ENCODE measurements at places on chromosomes 5 and 9.

DNA sequence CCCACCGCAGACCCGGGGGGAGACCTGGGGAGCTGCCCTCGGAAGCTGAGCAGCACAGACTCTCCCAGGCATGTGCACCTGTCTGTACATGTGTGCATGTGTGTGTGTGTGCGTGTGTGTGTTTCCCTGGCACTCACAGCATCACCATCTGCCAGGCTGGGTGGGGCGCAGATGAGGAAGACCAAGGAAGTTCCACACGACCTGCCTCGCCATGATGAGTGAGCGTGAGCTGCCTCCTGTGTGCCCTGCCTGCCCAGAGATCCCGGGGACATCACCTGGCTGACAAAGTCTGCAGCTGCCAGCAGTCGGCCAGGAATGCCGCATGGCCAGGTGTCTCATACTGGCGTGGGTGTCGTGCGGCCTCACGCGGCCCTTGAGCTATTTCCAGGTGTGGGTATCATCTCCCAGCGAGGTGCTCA is 4.0 kb upstream of the GPSM1 start:
- no peak for DNase-seq

- no peak for DNase-seq
Measured at GRCh38 chr5:39273314-39273954, 54.1 kb upstream of the FYB1 start.

DNA sequence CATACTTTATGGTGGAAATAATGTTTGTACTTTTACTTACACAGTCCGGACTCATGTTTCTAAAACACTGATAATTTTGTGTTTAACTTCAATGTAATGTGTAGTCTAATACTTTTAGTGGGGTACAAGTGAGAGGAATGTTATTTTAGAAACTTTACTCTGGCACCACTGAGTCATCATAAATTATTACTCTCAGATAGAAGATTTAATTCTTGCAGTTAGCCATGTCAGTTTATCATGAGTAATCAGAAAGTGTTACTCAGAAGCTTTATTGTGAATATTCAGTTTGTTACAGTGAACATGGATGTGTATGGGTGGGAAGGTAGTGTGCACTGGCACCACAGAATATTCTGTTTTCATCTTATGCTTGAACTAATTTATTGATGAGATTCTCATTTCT is 20.0 kb downstream of the OGN start:
- DNase-seq: no peak

DNA sequence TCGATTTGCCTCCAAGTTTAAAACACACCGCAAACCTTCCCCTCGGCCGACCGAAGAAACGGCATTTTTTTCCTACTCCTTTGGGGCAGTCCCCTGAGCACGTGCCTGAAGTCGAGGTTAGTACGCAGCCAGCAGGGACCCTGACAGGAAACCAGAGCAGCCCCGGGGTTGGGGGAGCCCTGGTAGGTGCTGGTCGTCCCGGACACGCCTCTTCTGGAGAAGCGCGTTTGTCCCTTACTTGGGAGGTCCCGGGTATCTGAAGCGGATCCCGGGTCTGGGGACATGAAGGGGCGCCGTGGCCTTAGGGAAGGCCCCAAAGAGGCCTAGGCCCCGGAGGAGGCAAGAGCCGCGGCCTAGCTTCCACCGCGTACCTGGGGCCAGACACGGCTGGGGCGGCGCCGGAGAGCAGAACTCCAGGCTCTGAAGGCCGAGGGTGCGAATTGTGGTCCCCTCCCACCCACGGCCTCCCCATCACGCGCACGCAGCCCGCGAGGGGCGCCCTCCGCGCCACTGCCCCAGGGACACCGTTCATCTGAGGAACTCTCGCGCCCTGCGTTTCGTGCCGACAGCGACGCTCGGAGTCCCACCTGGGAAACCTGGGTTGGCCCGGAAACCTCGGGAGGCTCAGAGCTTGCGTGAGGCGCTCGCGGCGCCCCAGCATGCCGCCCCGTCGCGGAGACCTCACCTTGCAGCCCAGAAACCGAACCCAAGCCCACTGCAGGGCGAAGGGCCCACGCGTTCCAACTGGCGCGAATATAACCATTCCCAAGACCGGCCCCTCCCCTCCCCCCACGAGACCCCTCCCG is 10.4 kb downstream of the OTP start:
- no peak for DNase-seq

DNA sequence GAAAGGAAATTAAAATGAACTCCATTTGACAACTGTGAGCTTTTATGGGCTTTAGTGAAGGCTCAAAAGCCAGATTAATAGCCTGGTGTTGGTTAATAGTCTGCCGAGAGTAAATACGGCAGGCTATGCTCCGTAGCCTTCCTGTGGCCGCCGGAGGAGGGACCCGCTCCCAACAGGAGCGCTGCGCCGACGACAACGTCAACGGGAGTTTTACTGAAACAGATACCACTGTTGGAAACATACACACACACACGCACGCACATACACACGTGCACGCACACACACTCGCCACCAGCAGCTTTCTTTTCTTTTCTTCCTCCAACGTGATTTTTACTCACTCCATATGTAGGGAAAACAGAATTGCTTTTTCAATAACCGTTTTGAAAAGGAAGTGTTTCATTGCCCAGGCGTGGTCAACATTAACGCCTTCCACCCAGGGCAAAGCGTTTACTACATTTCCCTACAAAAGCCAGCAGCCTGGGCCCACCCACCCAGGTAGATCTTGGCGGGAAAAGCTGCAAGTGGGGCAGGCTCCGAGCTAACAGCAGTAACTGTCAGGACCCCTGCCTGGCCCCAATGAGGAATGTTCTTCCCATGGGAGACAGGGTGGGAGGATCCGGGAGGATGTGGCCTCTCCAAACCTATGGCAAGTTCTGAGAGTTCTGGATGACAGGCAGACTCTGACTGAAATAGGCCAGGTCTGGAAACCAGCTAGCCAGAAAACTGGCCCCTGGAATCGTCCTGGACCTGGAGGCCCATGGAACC is 72.3 kb downstream of the PAX5 start:
- DNase-seq: no peak

GRCh38 chr5:63794979-63795378 is 167.3 kb downstream of the HTR1A start:
- DNase-seq: no peak

DNA sequence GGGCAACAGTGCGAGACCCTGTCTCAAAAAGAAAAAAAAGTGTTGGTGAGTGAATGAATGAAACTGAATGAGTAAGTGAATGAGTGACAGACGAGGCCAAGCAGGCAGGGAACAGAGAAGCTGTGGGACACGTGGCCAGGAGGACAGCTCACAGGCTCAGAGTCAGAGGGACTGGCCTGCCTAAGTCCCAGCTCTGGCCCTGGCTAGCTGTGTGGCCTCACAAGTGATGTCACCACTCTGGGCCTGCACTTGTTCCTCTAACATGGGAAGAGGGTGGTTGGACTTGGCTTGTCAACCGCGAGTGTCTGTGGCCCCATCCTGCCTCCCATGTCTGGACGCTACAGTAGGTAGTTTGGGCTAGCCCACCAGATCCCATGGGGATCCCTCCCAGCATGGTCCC is 4.7 kb upstream of the PLPP7 start:
- DNase-seq: no peak

- DNase-seq: no peak
Measured at GRCh38 chr5:111776913-111777781, 20.2 kb upstream of the NREP start.

DNA sequence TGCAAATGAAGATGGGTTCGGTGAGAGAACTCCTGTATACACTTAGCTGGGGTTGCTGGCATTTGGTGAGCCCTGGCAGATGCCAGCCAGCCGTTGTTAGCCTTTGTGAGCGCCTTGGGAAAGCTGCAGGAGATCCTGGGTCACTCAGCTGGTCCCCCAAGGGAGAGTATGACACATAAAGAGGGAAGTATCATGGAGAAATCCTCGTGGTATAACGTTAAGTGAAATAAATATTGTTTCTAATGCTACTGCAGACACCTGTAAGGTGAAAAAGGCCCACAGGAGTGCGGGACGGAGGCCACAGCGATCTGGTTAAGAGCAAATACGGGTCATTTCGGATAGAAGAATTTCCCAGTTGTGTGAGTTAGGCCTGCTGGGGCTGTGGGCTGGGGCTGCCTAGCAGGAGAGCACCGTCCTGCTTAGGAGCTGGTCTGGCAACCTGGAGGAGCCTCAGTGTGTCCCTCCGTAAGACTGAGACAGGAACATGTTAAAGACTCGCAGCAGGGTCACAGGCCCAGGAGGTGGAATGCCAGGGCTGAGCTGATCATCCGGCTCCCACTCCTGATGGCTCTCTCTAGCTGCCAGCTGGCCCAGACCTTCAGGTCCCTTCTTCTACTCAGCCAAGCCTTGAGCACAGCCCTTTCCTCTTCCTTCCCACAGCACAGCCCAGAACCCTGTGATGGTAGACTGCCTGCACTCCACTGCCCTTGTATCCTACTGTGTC is 4.9 kb downstream of the NKX2-5 start:
- no peak for DNase-seq

DNA sequence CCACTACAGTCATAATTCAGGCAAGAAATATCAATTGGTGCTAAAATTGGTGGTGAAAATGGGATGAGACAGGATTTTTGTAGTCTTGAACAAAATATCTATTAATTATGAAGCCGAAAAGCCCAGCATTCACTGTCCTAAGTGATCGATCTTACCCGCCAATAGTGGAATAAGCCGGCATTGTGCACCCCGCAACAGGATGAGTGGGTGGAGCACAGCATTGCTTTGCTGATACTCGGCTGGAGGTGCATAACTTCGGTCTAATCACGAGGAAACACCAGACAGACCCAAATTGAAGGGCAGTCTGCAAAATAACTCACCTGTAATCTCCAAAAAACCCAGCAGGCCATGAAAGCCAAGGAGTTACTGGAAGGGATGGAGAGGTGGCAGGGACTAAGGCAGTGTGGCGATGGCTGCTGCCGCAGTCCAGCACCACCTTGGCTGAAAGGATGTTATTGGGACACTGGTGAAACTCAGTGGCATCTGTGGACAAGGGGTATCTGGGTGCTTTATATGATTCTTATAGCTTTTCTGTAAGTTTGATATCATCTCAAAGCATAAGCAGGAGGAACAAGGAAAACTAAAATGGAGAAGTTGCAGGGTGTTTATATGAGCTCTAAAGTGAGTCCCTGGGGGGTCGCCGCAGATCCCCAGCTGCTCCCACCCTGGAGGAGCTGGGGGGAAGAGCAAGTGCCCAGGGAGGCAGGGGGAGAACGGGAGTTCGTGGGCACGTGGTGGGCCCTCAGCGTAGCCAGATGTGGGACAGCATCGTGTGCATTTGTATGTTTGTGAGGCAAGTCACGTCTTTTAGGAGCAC is 45.2 kb downstream of the AHRR start:
- no peak for DNase-seq

DNA sequence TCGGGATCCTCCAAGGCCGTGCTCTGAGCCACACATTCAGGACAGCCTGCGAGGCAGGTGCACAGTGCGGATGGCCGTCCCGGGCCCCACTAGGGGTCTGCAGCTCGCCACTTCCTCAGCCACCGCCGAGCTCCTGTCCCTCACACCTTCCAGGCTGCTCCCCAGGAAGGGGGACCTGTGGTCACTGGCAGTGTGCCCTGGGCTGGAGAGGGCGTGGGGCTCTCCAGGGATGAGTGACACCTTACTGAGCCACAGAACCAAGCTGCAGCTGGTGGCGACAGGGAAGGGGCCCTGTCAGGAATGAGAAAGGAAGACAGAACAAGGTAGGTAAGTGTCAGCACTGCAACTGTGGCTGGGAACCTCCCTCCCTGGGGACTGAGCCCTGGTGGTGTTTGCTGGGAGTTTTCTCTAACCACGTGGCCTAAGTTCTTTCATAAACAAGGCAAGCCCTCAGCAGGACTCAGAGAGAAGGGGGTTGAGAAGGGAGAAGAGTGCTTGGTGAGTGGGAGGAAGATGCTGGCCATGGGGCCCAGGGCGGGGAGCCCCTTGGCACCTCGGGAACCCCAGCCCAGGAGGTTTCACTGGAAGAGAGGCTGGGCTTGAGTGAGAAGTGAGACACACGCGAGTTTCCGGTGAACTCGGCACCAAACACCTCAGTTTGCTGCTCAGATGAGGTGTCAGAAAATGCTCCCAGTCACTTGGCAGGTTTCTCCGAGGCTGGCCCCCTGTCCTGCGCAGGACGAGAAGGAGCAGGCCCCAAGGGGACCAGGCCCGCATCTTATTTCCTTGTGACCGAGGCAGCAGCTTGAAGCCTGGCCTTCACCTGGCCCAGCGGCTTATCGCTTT is 5.2 kb downstream of the IL13 start:
- DNase-seq: no peak

- DNase-seq: no peak
Measured at GRCh38 chr9:135602789-135603481, 36.4 kb downstream of the GLT6D1 start.

GRCh38 chr5:73300337-73301207 is 127.6 kb downstream of the TMEM174 start:
- DNase-seq: no peak

Data from NCI-H1694 treated with DMSO at 0.1 percent for 48 hours (cell line).